ENCODE measurements at places on chromosomes 2 and 18.

DNA sequence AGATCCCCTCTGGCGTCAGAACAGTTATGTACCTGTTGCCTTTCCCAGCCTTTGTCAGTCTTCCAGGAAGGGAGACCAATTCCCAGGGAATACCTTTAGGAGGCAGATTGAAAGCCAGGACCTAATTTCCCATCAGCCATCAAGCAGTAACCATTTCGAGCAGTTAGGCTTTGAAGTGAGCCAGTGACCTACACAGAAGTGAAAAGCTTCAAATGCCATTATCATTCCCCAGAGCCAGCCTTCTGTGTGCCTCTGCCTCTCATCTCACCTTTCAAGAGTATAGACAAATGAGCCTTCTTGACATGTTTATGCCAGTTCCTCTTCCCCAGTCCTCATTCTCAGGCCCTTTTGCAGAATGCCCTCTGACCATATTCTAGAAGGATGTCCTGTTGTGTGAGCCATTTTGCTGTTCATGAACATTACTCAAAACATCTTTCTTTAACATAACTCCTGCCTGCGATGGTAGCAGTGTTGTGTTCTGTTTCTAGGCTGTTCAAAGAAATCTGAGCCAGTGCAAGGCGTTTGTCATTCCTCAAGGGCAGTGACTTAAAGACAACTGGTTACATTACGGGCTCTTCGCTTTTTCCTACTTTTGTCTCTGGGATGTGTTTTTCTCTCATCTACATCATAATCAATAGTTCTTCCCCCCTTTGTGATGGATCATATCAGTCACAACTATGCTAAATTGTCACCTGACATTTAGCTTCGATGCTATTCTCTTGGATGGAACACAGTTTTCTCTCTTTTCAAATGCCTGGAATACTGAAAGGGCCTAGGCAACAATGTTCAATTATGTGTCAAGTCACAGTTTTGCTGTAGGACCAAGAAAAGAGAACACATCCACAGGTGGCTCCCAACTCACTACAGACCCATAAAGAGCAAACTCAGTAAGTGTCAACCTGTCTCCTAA is 138.6 kb downstream of the ALK start:
- no peak for DNase-seq

GRCh38 chr2:219205981-219206327 is 628 bp upstream of the ZFAND2B start:
- DNase-seq = peak; percentile 21

GRCh38 chr2:15669375-15669910 is 77.8 kb downstream of the DDX1 start:
- no peak for DNase-seq

DNA sequence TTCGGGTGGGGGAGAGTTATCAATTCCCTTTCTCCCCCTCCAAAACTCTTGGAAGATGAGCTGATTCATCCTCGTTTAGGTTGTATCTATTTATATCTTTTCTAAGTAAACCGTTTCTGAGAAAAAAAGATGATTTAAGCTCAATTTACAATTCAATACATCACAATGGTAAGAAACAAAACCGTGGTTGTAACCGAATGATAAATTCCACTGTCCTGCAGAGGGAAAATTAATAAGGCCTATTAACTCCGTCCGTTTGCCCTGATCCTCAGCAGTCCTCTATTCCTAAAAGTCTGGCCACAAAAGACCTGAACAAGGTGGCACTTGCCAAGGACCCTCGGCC is 286.2 kb downstream of the TCF4 start:
- no peak for DNase-seq

DNA sequence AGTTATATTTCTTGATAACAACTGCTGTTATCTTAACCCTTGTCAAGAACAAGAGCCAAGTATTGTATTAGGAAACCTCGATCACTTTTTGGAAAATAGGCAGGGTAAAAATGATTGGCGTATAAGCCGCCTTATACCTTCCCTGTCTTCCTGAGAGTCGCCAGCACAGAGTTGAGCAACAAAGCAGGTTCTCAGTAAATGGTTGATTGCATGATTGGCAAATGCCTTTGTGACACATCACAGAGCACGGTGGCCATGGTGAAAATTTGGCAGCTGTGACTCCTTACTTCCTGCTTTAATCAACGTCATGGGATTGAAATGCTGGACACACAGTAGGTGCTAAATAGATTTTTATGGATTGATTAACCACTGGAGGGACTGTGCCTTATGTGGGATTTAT is 3.9 kb upstream of the KLHL29 start:
- no peak for DNase-seq

DNA sequence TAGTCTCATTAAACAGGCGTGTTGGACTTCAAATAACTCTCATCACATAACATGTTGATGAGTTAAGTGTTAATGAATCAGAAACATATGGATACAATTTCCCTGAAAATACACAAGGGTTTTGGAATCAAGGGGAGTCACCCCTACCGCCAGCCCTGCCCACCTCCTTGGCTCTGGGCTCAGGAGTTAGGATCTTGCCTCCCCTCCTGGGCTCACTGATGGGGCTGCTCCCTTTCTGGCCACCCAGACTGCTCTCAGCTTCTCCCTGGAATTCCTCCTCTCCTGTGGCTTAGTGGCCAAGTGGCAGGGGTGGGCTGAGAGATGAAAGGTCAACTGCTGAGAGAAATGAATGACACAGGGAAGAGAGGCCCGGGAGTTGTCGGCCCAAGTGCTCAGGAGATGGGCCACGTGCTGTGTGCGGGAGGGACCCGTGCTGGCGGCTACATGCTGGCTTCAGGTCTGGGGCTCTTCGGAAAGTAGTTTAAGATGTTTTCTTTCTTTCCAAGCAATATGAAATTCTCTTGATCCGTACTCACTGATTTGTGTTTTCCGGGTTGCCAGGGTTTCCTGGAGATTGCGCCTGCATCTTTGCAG is 55.8 kb upstream of the TNP1 start:
- no peak for DNase-seq

DNA sequence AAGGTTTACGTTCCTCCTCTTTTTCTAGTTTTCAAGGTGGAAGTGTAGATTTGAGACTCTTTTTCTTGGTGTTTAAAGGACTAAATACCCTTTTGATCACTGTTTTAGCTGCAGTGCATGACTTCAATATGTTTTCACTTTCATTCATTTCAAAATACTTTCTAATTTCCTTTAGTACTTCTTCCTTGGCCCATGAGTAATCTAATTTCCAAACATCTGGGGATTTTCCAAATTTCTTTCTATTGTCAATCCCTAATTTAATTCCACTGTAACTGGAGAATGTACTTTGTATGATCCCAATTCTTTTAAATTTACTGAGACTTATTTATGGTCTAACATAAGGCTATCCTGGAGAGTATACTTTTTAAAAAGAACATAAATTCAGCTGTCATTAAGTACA is 3.8 kb upstream of the RHBDD1 start:
- no peak for DNase-seq

- DNase-seq = peak; percentile 85
These were observed 4.7 kb upstream of the ITSN2 start for GRCh38 chr2:24365051-24365450.

DNA sequence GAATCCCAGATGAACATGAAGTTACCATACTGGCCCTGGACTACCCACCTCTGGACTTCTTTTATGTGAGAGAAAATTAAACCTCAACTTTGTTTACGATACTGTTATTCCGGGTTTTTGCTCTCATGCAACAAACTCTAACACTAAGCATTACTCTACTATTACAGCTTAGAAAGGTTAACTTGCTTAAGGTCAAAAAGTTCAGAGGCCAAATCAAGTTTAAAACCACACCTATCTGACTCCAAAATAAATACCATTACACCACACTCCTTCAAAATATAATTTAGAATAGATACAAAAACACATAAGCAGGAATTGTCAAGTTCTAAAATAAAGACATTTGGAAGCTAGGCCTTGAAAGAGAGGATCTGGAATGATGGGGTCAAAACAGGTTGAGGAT is 75.0 kb downstream of the DTNB start:
- no peak for DNase-seq

- no peak for DNase-seq
These were observed 7.4 kb upstream of the VRK2 start for GRCh38 chr2:58039170-58039611.

Measured in sigmoid colon (tissue), 7 donors.